ENCODE measurements at places on chromosomes 2 and 18. TPM values are rescaled to one million over a fixed set of nuclear protein-coding genes. Genes with fewer than 3 reads are reported as not detected.

Gene MAP3K19
- total RNA-seq = 1.6 TPM

Gene GKN1
- total RNA-seq = not detected

Gene GCG
- not detected for total RNA-seq

Gene STAT4
- total RNA-seq = 6.3 TPM

Gene VIL1
- total RNA-seq = not detected

Gene TSPYL6
- 0.31 TPM for total RNA-seq

Gene IL36B
- total RNA-seq = not detected

Gene SERPINB7
- total RNA-seq = not detected

Gene HOXD10
- not detected for total RNA-seq

Gene PUS10
- 11.0 TPM for total RNA-seq

Data from parietal lobe (tissue), 2 donors.